ENCODE measurements at places on chromosomes 3 and 15.
A peak's percentile ranks its signal among the peaks of the same experiment; 100 is the strongest.

GRCh38 chr3:150623945-150624344 is 20.8 kb downstream of the SELENOT start:
- DNase-seq = no peak

GRCh38 chr15:64046421-64047153 is at the start of gene DAPK2:
DAPK2 (minus strand) TSS chr15:64046485; CDS start chr15:64040261, 6,224 bp downstream.
- DNase-seq = peak; percentile 62

GRCh38 chr15:36696196-36696595 is 116.8 kb downstream of the CDIN1 start:
- no peak for DNase-seq

GRCh38 chr15:63612300-63612699 is 15.1 kb downstream of the FBXL22 start:
- no peak for DNase-seq

- DNase-seq = peak; percentile 36
Observed at GRCh38 chr3:125310623-125311081, 64.5 kb downstream of the ZNF148 start.

- peak; percentile 24 for DNase-seq
Observed at GRCh38 chr15:63372018-63372705, 9.5 kb downstream of the CA12 start.

DNA sequence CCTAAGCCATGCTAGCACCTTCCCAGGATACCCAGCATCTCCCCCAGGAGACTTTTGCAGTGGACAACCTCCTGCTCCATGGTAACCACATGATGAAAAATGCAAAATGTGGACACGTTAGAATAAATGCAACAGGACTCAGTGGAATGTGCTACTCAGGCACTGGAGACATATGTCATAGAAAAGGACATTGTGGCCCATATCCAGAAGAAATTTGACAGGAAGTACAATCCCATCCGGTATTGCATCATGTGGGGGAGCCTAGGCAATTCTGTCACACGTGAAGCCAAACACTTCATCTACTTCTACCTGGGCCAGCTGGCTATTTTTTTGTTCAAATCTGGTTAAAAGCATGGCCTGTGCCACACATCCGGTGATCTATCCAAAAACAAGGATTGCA is 227.2 kb upstream of the GPR149 start:
- no peak for DNase-seq

DNA sequence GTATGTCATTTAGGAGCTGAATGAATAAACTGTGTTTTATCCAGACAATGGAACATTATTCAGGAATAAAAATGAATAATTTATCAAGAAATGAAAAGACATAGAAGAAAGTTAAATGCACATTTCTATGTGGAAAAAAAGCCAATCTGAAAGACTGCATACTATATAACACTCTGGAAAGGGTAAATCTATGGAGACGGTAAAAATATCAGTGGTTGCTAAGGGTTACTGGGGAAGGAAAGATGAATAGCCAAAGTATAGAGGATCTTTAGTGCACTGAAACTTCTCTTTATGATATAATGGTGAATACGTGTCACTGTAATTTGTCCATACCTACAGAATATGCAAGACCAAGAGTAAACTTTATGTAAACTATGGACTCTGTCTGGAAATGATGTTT is 46.0 kb upstream of the PEX5L start:
- no peak for DNase-seq

- no peak for DNase-seq
Observed at GRCh38 chr3:193909387-193909786, 226.6 kb upstream of the HES1 start.

GRCh38 chr15:83362706-83363105 is 78.2 kb upstream of the BNC1 start:
- DNase-seq = no peak

GRCh38 chr15:75091814-75092213 is 68.4 kb downstream of the PPCDC start:
- no peak for DNase-seq

DNA sequence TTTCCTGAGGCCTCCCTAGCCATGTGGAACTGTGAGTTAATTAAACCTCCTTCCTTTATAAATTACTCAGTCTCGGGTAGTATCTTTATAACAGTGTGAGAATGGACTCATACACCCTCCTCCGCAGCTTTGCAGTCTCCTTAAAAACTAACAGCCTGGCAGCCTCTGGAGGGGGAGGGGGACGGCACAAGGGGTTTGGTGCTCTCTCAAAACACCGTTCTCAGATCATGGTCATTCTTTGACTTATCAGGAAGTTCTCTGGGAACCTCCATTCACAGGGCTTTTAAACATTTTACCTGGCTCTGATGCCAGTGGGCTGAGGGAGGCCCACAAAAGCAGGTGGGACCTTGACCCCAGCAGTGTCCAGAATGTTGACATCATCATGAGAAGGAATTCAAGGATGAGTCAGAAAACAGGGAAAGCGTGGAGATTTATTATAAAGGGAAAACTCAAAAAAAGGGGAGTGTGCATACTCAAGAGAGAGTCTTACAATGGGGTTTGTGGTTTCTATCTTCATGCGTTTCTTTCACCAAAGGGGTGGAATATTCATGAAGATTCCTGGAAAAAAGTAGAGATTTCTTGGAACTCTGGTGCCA is 43.9 kb downstream of the ONECUT1 start:
- DNase-seq = no peak

DNA sequence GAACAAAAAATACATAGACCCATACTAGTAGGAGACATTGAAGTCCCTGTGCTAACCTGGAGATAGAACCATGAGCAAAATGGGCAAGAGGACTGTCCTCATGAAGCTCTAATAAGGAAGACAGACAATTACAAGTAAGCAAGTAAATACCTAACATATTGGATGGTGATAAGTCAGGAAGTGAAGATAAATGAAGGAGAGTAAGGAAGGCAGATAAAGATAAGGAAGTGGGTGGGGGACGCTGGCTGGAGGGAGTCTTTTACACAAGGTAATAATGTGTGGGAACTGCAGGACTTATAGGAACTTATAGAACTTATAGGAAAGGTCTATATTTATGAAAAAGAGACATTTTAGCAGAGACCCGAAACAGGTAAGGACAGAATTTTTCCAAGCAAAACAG is 148.9 kb upstream of the ABI3BP start:
- no peak for DNase-seq

GRCh38 chr3:147371140-147371539 is 35.2 kb downstream of the ZIC4 start:
- no peak for DNase-seq

DNA sequence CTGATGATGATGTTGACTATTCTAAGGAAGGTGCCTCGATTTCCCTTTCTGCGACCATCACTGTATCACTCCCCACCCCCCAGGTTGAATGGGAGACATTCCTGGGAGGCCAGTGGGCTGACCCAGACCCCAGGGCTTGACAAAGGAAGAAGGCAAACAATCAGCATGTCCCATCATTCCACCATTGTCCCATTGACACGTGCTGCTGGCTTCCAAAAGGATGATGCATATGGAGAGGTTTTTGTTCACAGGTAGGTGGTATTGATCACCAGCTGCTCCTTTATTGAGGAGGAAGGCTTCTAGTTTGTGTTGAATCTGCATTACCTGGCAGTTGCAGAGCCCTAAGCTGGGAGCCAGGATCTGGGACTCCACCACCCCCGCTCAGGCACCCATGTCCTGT is 30.4 kb downstream of the RASGRF1 start:
- DNase-seq = no peak

DNA sequence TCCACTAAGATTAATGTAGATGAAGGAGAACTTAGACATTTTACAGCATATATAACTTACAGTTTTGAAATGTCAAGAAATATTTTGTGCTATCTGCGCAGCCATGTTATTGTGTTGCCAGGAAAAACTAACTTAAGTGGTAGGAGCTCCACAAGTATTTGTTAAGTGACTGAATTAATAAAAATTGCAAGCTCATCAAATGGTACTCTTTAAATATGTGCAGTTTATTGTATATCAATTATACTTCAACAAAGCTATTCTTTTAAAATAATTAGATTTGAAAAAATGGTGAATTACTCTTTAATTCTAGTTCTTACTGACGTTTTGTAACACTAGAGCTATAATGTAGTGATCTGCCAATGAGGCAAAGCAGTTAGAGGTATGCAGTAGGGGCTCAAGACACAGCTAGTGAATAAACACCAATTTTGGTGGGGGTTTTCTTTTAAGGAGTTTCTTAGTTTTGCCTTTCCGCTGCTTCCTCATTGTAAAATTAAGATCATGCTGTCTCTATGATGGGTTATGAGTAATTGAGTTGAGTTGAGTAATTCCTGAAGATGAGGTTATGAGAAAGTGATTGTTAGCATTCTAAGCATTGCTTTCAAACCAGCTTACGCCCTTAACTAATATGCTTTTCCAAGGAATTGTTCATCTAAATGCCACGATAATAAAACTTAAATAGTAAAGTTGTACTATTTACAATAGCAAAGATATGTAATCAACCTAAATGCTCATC is 10.9 kb upstream of the LXN start:
- DNase-seq = no peak

DNA sequence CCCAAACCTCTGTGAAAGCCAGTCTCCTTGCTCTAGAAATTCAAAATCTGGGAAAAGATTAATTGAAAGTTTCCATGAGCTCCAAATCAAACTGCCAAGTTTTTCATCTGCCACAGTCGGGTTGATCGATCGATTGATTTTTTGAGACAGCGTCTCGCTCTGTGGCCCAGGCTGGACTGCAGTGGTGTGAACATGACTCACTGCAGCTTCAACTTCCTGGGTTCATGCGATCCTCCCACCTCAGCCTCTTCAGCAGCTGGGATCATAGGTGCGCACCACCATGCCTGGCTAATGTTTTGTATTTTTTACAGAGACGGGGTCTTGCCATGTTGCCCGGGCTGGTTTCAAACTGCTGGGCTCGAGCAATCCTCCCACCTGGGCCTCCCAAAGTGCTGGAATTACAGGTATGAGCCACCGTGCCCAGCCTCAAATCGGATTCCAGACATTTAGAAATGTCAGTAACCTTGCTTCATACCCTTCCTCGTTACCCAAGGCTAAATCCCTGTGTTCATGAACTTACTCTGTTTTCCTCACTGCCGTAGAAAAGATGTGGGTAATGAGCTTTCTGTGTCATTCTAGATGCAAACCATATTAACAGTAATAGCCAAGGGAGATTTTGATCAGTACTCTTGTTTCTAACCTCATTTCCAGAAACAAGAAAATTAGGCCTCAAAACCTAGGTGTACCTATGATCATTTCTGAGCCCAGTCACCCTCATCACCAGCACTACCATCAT is 105.9 kb upstream of the AKAP13 start:
- DNase-seq = no peak

All from stimulated activated CD4-positive, alpha-beta T cell treated with anti-CD3 and anti-CD28 coated beads, Interleukin-2, amount 100 ng/mL, for 48 hours (primary cell).